Activated CD4-positive, alpha-beta T cell treated with anti-CD3 and anti-CD28 coated beads, Interleukin-2, amount 10 ng/mL, durations not matched to agents 24 days and 14 days (primary cell): ENCODE measurements at places on chromosomes 11 and 22.
A peak's percentile ranks its signal among the peaks of the same experiment; 100 is the strongest.

DNA sequence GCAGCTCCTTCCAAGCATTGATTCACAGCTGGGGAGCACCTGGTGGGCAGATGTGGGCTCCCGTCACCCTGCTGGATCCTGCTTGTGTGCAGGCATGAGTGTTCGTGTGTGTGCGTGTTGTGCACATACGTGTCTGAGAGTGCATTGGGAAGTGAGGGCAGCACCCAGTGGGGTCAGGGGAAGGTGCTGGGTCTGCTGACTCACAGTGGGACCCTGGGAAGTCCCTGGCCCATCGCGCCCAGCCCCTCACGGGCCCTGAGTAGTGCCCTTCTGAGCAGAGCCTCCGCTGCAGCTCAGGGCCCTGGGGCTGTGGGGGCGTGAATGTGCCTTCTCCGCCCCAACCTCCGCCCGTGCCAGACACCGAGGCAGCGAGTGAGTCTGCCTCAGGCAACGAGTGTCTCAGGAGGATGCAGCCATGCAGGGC is 36.8 kb downstream of the WNT11 start:
- no peak overlapping the region for H3K4me3 ChIP-seq
- DNase-seq: no peak
- H3K36me3 ChIP-seq: no peaks in the 10 kb centered on the region
- no peaks in the 10 kb centered on the region for H3K4me1 ChIP-seq
- no peaks in the 10 kb centered on the region for H3K27me3 ChIP-seq

GRCh38 chr22:39498368-39498767 is 3.7 kb upstream of the MIEF1 start:
- peaks cover 8% of the 10 kb centered on the region for H3K36me3 ChIP-seq
- no peak overlapping the region for H3K4me3 ChIP-seq
- peaks cover 3% of the 10 kb centered on the region for H3K27me3 ChIP-seq
- H3K27ac ChIP-seq: no peak overlapping the region
- no peak for DNase-seq
- H3K4me1 ChIP-seq: peaks cover 18% of the 10 kb centered on the region

GRCh38 chr11:116255321-116255953 is 517.4 kb downstream of the BUD13 start:
- H3K27ac ChIP-seq: no peak overlapping the region
- DNase-seq: no peak
- H3K4me1 ChIP-seq: no peaks in the 10 kb centered on the region
- no peak overlapping the region for H3K4me3 ChIP-seq

- peaks cover 2% of the 10 kb centered on the region for H3K4me1 ChIP-seq
- H3K36me3 ChIP-seq: peaks cover 9% of the 10 kb centered on the region
- no peaks in the 10 kb centered on the region for H3K27me3 ChIP-seq
- no peak for DNase-seq
- H3K27ac ChIP-seq: no peak overlapping the region
Measured at GRCh38 chr11:117199916-117200812, 994 bp downstream of the TAGLN start.

- H3K4me1 ChIP-seq: peaks cover 27% of the 10 kb centered on the region
- no peaks in the 10 kb centered on the region for H3K36me3 ChIP-seq
Measured at GRCh38 chr11:117606211-117606610, 190.8 kb downstream of the DSCAML1 start.

DNA sequence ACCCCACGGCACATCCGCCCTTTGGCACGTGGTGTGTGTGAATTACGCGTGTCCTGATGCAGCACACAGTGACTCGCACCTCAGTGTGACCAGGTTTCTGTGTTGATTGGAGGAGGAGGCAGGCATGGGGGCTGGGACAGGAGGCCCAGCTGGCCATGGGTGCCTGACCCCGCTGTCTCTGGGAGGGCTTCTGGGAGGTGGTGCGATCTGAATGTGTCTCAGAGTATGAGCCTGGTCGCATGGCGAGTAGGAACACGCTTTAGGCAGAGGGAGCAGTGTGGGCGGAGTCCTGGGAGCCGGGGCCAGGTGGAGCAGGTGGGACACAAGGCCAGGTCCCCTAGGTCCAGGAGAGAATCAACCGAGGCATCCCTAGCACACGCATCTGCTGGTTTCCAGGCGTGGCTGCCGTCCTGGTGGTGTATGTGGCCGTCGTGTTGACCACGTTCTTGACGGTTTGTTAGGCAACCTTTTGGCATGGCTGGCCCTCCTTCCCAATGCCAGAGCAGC is 5.7 kb downstream of the GRAMD4 start:
- no peaks in the 10 kb centered on the region for H3K27me3 ChIP-seq
- no peak overlapping the region for H3K4me3 ChIP-seq
- no peak overlapping the region for H3K27ac ChIP-seq

GRCh38 chr22:43343262-43343669 is at the start of gene SCUBE1:
Gene SCUBE1, minus strand, starts transcription at chr22:43343372. Its CDS starts 111 bp downstream, at chr22:43343261.
- DNase-seq: peak; percentile 88
- peaks cover 40% of the 10 kb centered on the region for H3K27me3 ChIP-seq
- H3K27ac ChIP-seq: no peak within 1 kb of the TSS
- peaks cover 12% of the 10 kb centered on the region for H3K4me1 ChIP-seq
- H3K36me3 ChIP-seq: no peaks in the 10 kb centered on the region
- H3K4me3 ChIP-seq: peak within 1 kb of the TSS; percentile 28

DNA sequence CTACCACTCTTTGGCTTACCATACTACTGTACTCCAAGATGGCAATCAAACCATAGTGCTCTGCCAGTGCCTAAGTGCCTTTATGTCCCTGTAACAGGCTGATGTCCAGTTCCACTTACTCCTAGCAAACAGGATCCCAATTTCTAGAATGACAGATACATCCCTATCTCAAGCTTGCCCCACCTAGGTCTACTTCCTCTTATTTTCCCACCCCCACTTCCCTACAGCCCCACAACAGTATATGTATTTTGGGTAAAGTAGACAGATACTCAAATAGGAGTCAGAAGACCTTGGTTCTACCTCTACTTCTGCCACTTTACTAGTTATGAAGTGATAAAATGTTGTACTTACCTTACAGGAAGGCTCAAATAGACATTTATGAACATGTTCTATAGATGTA is 24.1 kb downstream of the SIK3 start:
- H3K27ac ChIP-seq: peak overlapping the region; percentile 82
- peaks cover 4% of the 10 kb centered on the region for H3K36me3 ChIP-seq
- no peak for DNase-seq
- peak overlapping the region; percentile 16 for H3K4me3 ChIP-seq
- peaks cover 42% of the 10 kb centered on the region for H3K4me1 ChIP-seq

GRCh38 chr11:47179655-47179991 is 2.9 kb upstream of the ARFGAP2 start:
- H3K4me1 ChIP-seq: peaks cover 25% of the 10 kb centered on the region
- no peak overlapping the region for H3K4me3 ChIP-seq
- no peak overlapping the region for H3K27ac ChIP-seq
- H3K27me3 ChIP-seq: no peaks in the 10 kb centered on the region

GRCh38 chr11:10454878-10455631 is at the start of gene AMPD3:
Gene AMPD3, plus strand, starts transcription at chr11:10455264. Its CDS starts 6,256 bp downstream, at chr11:10461520.
- peaks cover 66% of the 10 kb centered on the region for H3K4me1 ChIP-seq
- H3K27me3 ChIP-seq: peaks cover 10% of the 10 kb centered on the region

- no peak for DNase-seq
- peaks cover 4% of the 10 kb centered on the region for H3K27me3 ChIP-seq
- no peak overlapping the region for H3K4me3 ChIP-seq
- H3K4me1 ChIP-seq: no peaks in the 10 kb centered on the region
Measured at GRCh38 chr11:9936754-9937153, 272.9 kb downstream of the SWAP70 start.

- H3K4me1 ChIP-seq: no peaks in the 10 kb centered on the region
- no peaks in the 10 kb centered on the region for H3K36me3 ChIP-seq
- no peaks in the 10 kb centered on the region for H3K27me3 ChIP-seq
- H3K27ac ChIP-seq: no peak overlapping the region
Measured at GRCh38 chr11:24421766-24422165, 75.1 kb upstream of the LUZP2 start.

DNA sequence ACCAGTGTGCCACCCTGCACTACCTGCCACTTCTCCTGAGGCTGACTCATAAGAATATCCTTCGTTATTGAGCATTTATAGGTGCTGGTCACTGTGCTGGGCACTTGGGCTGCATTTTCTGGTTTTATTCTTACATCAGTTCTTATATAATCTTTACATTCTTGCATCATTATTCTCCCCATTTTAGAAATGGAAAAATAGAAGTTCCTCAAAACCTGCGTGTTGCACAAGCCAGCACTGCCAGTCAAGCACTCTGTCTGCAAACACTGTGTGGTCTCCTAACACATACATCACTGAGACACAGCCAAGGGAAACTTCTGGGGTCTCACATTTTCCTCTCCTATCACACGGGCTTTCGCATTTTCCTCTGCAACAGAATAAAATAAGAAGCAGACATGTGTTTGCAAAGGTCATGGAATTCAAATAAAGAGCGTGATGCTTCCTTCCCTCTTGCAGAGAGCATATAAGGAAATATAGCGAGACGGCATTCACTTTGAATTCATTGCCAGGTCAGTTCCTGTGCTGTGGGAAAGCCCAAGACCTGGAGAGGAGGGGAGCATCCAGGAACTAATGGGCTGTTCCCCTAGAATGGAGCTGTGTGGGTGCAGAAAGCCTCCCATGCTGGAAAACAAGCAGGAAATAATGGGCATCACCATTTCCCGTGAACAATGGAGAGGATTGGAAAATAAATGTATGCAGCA is 73.9 kb upstream of the SEZ6L start:
- H3K36me3 ChIP-seq: no peaks in the 10 kb centered on the region
- no peaks in the 10 kb centered on the region for H3K4me1 ChIP-seq
- no peak for DNase-seq

GRCh38 chr11:1497600-1497999 is 11.0 kb upstream of the MOB2 start:
- H3K27ac ChIP-seq: no peak overlapping the region
- peaks cover 22% of the 10 kb centered on the region for H3K4me1 ChIP-seq
- no peaks in the 10 kb centered on the region for H3K27me3 ChIP-seq

DNA sequence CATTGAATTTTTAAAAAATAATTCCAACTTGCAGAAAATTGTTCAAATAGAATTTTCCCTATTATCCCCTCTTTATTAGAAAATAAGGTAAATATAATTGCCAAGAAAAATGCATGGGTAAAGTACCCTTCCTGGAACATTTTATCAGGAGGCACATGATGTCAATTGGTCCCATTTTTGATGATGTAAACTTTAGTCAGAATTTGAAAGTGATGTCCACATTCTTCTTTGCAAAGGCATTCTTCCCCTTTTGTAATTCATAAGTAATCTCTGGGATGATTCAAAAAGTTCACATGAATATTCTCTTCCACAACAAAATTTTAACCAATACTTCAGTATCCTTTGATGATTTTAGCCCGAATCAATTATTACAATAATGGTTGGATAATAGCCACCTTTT is 86.9 kb upstream of the ANO3 start:
- H3K4me3 ChIP-seq: no peak overlapping the region
- H3K36me3 ChIP-seq: no peaks in the 10 kb centered on the region

DNA sequence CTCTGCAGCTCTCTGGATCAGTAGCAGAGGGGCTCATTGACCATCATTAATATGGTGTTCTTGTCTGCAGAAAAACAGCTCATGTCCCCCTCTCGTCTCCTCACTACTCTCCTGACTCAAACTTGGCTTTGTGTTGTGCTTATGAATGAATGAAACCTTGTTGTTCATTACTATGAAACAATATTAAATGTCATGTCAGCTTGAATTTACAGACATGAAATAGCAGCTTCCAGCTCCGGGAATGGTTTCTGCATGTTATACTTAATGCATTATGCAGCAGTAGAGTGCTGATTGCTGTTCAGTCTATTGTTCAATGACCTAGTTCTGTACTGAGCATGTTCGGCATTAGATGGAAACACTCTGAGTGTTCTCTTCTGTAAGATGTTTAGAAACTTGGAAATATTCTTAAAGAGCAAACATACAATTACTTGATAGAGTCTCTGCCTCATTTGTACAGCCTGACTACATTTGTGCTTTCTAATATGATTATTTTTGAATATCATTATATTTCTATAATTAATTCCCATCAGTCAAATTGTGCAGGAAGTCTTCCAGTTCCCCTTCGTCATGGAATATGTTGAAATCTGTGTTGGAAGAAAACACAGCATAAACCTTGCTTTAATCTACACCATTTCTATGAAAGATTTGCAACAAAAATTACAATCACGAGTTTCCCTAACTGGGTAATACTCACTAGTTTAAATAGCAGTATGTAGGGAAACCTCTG is 340.4 kb downstream of the SOX6 start:
- no peaks in the 10 kb centered on the region for H3K36me3 ChIP-seq
- DNase-seq: no peak
- no peak overlapping the region for H3K27ac ChIP-seq
- no peaks in the 10 kb centered on the region for H3K27me3 ChIP-seq

DNA sequence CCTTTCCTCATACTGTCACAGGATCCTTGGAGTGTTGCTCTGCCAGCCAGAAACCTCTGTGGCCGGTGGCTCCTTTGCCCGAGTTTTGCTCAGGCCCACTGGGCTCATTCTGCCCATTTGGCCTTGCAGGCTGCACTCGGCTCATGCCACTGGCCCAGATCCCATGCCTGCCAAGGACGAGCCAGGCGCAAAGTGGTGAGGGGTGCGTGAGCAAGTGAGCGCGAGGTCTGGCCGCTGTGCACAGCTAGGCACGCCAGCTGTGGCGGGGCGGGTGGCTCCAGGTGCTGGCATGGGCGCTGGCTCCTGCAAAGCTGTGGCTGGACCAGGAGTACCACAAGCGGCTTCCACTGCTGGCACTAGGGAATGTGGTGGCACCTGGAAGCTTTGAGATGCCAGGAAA is 2.8 kb upstream of the RNF141 start:
- no peak overlapping the region for H3K27ac ChIP-seq
- DNase-seq: peak; percentile 50
- peaks cover 16% of the 10 kb centered on the region for H3K27me3 ChIP-seq
- H3K4me1 ChIP-seq: peaks cover 10% of the 10 kb centered on the region
- H3K36me3 ChIP-seq: no peaks in the 10 kb centered on the region
- no peak overlapping the region for H3K4me3 ChIP-seq

- peaks cover under 1% of the 10 kb centered on the region for H3K36me3 ChIP-seq
- no peak for DNase-seq
- no peak overlapping the region for H3K27ac ChIP-seq
- no peak overlapping the region for H3K4me3 ChIP-seq
- peaks cover 9% of the 10 kb centered on the region for H3K4me1 ChIP-seq
Measured at GRCh38 chr11:74487875-74488274, 5.6 kb downstream of the LIPT2 start.

DNA sequence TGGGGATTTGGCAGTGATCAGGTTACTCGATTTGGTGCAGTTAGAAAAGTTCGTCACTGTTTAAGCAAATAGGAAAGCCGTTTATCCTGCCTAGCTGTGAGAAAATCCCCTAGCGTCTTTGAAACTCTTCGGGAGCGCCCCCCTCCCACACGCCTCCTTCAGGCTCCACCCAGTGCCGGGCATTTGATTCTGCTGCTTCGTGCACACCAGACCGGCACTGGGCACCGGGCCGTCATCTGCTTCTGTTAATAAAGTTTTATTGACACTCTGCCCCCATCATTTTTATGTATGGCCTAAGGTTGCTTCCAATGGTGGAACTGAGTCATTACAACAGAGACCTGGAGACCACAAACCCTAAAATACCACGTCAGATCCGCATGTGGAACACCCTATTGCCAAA is 50.9 kb downstream of the IGF2 start:
- no peaks in the 10 kb centered on the region for H3K4me1 ChIP-seq
- no peak for DNase-seq
- H3K36me3 ChIP-seq: no peaks in the 10 kb centered on the region

- no peak overlapping the region for H3K4me3 ChIP-seq
- H3K27me3 ChIP-seq: no peaks in the 10 kb centered on the region
- H3K27ac ChIP-seq: no peak overlapping the region
- no peak for DNase-seq
- H3K36me3 ChIP-seq: peaks cover 5% of the 10 kb centered on the region
- peaks cover 26% of the 10 kb centered on the region for H3K4me1 ChIP-seq
Measured at GRCh38 chr11:118696673-118697226, 17.3 kb upstream of the TREH start.

GRCh38 chr11:78420255-78420764 is 2.7 kb upstream of the GAB2 start:
- H3K36me3 ChIP-seq: peaks cover 13% of the 10 kb centered on the region
- DNase-seq: peak; percentile 86
- H3K4me1 ChIP-seq: peaks cover 58% of the 10 kb centered on the region
- H3K27me3 ChIP-seq: peaks cover 11% of the 10 kb centered on the region
